ENCODE measurements at places on chromosomes 7 and 10.

DNA sequence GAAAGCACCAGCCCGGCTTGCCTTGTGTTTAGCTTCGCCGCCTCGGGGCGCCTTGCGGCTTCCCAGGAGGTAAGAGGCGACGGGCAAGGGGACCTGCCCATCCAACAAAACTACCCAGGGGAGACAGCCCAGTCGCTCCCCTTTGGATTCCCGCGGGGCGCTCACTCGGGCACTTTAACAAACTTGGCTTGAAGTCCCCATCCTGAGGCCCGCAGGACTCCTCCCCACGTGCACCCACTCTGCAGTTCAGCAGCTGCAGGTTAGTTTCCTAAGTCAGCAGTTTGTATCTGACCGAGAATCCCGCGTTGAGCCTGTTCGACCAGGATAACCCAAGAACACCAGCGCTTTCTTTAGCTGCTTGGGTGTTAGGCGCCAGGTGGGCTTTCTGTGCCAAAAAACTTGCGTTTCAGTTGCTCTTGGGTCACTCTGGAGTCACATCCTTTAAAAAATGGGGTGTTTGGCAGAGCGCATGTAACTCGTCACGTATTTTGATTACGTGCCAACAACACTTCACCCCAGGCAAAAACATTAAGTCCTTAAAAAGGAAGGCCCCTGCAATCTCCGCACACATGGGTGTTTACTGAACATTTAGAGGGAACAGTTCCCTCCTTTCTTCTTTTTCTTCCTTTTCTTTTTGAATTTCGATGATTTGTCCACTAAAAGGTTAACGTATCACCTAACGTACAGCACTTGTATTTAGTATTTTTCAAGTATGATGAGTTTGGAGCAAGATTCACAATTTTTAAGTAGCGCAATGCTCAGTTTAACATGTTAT is 876 bp downstream of the DNAH11 start:
- DNase-seq: no peak

DNA sequence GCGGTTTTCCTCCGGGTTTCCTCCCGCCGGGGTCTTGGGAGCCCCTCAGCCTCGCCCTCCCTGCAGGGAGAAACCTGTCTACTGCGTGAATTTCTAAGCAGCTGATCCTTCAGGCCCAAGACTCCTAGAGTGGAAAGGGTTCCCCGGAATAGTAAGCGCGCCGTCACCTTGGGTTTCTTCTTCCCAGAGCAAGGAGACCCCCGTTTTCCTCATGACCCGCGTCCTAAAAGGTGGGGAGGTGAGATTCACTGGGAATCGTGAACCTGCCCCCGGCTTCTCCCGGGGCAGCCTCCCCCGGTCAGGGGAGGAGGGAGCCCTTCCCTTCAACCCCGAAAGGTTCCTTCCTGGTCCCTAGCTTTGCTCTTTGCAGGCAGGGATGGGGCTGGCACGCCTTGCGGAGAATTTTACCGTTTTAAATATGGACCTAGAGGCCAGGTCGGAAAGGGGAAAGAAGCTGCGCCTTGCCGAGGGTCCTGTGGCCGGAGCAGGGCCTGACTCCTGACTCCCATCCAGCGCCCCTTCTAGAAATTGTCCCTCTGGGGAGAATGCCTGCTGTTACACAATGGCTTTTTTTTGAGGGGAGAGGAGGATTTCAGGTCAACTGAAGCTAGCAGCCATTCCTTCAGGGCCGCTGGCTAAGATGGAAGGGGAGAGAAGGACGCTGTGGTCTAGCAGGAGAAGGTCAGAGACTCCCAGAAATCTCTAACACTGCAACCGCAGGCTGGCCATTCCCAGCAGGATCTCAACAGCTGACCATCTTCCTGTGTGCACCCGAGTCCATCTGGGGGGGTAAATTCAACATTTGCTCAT is 11.6 kb upstream of the MNX1 start:
- no peak for DNase-seq

DNA sequence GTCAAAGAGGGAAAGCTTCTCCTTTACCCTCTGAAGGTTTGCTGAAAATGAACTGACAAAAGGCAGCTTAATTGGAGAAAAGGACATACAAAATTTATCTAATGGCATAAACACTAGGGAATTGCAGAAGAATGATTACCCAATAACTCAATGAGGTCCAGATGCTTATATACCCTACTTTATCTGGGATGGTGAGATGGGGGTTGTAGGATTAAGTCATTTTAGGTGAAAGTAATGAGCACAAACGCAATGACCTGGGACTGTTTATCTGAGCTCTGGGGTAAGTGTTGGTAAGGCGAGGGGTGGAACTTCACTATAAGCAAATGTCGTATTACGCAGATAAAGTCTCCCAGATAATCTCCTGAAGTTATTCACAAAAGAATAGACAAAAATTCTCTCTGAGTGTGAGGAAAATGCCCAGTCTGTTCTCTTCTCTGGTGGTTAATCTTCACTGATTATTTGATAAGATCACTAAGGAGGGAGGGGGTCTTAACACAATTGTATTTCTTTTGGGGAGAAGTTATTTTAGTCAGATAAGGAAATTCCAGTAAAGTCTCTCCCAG is 1067.8 kb downstream of the DNAJB9 start:
- no peak for DNase-seq

GRCh38 chr10:93206652-93207051 is 133.0 kb downstream of the CYP26A1 start:
- no peak for DNase-seq

DNA sequence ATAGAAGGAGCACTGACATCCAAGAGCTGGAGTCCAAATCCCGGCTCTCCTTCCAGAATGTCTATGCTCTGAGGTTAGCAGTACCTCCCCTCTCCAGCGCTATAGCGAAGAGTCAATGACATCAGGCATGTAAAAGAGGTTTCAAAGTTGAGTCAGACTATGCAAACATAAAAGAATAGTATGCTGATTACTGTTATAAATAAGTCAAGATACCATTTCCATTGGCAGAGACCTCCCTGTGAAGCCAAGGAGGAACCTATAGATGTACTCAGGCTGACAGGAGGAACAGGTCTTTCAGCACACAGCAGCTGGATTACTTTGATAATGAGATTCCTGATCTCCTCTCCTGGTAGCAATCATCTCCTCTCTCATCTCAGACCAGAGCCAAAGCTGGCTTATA is 103.9 kb upstream of the EFCAB10 start:
- no peak for DNase-seq

DNA sequence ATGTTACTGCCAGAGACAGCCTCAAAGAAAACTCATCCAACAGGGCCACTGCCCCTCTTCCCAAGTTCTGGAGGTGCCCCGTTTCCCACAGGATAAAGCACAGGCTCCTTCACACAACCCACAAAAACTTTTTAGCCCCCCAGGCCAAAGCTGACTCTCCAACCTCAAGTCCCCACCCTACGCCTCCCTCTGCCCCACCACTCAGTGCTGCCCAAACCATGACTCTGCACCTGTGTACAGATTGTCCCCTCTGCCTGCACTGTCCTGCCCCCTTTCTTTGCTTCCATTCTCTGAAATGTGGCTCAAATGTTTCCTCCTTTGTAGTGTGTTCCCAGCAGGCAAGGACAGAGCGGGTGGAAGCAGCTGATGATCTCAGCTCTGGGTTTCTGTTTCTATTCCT is 284.0 kb downstream of the GRID1 start:
- DNase-seq: peak; percentile 4

- peak; percentile 81 for DNase-seq
These were observed 122.4 kb upstream of the AFAP1L2 start for GRCh38 chr10:114526504-114527238.

DNA sequence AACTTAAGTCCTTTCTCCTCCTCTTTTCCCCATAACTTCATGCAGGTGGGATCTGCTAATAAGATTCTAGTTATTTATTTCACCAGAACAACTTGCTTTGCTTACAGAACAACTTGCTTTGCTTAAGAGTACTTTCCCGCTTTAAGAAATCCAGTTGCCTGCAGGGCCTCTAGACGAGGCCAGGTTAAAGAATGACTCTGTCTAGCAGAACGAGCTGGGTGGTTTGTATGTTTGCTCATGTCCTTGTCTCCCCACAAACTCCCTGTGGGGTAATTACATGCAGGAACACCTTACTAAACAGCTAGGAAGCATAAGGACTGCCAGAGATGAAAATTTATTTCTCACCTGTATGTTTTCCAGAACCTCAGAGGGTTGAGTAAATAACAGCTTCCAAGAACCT is 8.8 kb upstream of the FZD8 start:
- no peak for DNase-seq

DNA sequence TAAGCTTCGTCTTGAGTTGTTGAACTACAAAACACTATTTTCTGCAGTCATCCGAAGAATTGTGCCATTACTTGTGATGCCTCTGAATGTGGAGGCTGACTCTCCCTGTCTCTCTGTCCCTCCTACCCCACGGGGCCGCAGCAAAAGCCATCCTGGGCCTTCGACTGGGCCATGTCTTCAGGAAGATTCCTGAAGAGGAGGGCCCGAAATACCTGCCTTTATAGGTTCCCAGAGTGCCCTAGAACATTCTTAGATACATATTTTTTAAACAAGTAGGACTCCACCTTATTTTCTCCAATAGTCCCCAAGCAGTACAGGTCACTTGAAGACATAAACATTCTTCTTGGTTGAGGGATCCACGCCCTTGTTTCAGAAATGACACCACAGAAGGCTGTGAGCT is 8.1 kb downstream of the IGFBP3 start:
- no peak for DNase-seq

DNA sequence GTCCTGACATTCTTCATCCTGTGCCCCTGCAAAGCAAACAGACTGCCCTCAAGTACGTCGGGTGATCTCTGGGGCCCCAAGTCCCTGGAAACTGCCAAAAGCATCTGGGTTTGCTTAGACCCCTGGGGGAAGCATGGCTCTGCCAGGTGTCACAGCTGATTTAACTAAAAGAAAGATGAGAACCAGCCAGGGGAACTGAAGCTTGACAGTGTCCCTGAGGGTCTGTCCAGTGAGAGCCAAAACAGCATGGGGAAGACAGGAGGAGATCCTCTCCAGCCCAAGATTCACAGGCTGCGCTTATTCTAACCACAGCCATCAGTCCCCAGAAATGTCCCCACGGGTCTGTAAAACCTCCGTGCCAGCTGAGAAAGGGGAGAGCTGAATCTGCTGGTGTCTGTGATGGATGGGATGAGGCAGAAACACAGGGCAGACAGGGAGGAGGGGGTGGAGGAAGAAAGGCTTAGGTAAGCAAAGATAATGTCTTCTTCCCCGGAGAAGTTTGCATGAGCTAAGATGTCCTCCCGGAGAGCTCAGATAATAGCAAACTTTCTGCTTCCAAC is 21.3 kb downstream of the CCDC3 start:
- no peak for DNase-seq

DNA sequence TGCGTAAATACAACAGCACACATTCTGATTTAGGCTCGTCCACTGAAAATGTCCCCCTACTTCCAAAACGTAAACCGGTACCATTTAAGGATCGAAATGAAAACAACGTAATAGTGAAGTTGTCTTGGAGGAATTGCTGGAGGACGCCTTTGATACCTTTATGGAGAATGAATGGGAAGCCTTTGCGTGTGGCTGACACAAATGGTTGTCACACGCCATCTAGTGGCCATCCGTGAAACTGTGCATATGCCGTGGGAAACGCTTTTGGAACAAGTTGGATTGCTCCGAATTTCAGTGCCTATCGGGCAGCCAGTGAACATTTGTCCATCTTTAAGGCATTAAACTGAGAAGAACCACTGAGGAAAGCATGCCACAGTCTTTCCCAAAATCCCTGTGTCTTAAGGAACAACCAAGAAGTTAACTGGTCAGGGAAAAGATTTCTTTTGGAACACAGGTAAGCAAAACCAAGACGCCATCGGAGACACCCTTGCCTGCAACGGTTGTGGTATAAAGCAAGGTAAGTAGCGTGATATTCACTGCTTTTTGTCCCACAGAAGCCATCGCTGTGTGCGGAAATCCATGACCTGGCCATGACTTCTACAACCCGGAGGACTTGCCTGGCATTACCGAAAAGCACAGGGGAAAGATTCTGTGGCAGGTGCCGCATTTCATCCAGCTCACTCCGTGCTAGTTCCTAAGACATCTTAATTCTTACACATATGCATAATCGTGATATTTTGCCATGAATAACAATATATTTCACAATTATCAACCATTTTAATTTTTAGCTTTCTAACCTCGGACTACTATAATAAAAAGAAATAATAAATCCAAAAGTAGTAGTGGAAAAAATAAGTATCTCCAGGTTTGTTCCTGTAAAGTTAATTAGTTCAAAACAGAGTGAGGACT is 100.6 kb downstream of the FAM204A start:
- peak; percentile 79 for DNase-seq

DNA sequence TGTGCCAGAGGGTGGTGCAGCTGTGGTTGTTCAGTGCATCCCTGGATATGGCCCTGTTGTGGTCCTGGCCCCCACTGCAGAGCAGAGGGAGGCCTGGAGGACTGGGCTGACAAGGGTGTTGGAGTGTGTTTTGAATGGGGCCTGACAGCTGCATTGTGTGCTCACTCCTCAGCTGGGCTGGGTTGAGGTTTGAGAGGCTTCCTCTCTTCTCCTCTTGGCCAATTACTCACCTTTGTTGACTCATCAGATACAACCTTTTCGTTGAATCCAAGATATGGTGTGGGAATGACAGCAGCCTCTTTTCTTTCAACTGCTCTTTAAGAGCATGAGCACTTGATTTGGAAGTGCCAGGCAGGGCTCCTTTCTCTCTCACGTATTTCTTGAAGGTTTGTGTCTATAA is 228.5 kb upstream of the COBL start:
- DNase-seq: no peak

DNA sequence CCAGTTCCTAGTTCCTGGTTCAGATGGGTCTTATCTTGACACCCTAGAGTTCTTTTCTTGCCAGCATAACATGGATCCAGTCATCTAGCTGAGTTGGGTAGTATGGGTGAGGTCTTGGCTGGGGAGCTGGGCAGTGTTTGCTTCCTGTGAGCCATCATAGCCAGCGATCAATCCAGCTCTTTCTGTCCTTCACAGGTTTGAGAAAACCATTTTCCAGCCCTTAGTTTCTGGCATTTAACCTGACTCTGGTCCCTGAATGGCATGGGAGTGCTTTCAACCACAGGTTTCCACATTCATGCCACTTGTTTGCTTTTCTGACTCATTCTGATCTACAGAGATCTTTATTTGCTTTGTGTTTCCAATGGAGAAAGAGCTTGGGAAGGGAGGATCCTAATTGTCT is 8.6 kb downstream of the SLC13A1 start:
- DNase-seq: no peak

DNA sequence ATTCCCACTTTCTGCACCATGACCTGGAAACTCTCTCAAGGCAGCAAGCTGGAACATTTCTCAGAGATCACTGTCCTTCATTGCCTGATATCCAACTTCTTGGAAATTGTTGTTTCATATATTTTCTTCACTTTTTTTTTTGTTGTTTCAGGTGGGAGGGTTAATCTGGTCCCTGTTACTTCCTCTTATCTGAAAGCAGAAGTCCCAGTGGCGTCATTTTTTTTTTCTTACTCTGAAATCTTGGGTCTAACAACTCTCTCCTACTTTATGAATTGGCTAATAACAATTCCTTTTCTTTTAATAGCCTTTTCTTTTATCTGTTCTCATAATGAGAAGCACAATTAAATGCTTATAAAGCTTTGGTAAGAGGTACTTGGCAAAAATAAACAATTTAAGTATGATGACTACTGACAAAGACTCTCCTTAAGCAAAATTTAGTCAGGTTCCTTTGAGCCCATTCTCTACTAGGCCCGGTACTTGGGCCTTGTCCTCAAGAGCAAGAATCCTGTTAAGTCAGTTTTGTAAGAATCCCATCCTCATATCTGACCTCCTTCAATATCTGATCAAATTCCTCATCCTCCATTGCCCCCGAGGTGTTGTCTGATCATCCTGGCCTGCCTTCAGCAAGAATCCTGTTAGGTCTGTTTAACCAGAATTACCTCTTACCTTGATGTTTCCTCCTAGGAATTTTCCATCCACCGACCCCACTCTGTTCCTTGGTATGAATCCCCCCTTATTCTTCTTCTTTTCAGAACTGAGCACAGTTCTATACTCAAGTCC is 11.5 kb upstream of the CC2D2B start:
- DNase-seq: no peak

- DNase-seq: no peak
These were observed 15.0 kb downstream of the KIAA1217 start for GRCh38 chr10:24223953-24224352.

Data from stimulated activated CD4-positive, alpha-beta T cell treated with anti-CD3 and anti-CD28 coated beads, Interleukin-2, amount 100 ng/mL, for 24 hours (primary cell).